ENCODE measurements at places on chromosomes 2 and 18.

- DNase-seq = no peak
Measured at GRCh38 chr2:196144513-196145126, 26.8 kb downstream of the STK17B start.

- DNase-seq = no peak
Measured at GRCh38 chr18:3246635-3247239, 864 bp upstream of the MYL12A start.

DNA sequence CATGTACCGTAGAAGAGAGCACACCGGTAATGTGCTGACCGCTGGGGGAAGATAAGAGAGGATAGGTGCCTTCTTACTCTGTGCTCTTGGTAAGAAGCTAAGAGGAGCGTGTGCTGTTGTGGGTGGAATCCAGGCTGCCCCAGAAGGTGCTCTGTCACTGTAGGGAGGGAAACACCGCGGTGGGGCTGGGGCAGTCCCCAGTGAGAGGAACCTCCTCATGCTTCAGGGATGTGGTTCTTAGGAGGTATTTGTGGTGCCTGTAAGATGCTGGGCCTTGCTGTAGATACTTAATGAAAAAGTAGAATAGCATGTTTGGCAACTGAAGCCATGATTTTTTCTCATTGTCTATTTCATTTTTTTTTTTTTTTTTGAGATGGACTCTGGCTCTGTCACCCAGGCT is 1.1 kb downstream of the COLEC11 start:
- no peak for DNase-seq

DNA sequence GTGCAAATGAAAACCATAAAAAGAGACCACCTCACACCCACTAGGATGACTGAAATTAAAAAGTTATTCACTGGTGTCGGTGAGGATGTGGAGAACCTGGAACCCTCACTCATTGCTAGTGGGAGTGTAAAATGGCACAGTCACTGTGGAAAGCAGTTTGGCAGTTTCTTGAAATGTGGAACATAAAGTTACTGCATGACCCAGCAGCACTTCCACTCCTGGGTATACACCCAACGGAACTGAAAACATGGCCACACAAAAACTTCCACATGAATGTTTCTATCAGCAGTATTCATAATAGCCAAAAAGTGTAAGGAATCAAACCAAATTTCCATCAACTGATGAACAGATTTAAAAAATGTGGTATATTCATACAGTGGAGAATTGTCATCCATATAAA is 65.1 kb upstream of the SLC66A3 start:
- no peak for DNase-seq

DNA sequence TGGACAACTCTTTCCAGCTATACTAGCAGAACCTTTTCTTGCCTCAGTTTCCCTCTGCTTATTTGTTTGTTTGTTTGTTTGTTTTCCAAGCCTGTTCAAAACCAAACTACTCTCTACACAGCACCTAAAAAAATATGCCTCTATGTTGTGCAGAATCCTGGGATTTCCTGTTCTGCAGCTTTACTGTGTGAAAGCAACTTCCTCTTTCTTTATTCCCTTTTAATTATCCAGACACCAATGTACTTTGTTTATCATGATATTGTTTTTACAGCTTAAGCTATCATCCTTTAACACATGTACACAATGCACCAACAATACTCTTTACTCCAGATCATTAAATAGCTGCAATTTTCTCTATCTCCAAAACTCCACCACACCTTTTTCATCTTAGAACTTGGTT is 259.5 kb downstream of the EPHA4 start:
- DNase-seq = no peak

DNA sequence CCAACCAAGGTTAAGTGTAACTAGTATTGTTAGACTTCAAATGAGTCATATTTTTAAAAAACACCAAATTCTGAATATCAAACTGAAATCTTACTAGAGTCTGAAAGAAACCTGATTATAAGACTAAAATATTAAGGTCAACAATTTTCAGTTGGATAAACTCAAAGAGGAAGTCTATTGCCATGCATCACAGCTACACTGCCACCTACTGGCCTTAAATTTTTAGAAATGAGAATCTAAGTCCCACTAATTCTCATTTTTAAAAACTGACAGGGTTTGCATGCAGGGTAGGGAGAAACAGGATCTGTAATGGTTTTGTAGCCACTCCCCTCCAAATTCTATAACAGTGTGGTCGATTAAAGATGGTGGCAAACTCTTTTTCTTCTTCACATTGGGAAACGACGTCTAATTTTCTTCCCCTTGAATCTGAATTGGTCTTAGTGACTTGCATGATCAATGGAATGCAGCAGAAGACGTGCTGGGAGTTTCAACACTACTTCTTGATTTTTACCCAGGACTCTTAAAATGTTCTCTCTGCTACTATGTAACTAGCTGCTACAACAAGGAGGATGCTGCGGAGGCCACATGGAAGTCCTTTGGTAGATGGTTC is 176.1 kb upstream of the SESTD1 start:
- peak; percentile 82 for DNase-seq
